ENCODE measurements at places on chromosomes 3 and 15.

- peak; percentile 12 for DNase-seq
Observed at GRCh38 chr3:24683633-24684384, 189.2 kb upstream of the THRB start.

DNA sequence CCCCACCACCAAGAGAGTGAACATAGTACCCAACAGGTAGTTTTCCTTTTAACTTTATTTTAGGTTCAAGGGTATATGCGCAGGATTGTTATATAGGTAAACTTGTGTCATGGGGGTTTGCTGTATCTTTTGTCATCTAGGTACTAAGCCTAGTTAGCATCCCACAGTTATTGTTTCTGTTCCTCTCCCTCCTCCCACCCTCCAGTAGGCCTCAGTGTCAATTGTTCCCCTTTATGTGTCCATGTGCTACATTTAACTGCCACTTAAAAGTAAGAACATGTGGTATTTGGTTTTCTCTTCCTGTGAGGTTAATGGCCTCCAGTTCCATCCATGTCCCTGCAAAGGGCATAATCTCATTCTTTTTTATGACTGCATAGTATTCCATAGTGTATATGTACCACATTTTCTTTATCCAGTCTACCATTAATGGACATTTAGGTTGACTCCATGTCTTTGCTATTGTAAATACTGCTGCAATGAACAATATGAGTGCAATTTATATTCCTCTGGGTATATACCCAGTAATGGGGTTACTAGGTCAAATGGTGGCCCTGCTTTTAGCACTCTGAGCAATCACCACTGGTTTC is 66.2 kb downstream of the ST3GAL6 start:
- no peak for DNase-seq

DNA sequence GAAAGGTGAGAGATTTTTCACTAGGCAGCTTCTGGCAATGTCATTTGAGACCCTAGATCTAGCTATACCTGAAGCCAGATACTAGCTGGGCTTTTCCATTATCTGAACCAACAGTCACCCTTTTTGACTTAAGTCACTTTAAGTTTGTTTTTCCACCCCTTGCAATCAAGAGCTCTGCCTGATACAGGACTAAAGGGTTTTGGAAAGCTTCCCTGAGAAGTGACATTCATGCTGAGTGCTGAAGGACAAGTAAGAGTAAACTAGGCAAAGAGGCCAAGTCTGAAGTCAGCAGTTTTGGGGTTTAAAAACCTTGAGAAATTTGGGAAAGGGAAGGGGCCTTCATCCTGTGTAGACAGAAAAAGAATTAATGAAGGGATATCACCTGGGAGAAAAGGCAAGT is 27.1 kb upstream of the CCDC174 start:
- no peak for DNase-seq

GRCh38 chr15:42152196-42152920 is 4.1 kb downstream of the PLA2G4F start:
- no peak for DNase-seq

DNA sequence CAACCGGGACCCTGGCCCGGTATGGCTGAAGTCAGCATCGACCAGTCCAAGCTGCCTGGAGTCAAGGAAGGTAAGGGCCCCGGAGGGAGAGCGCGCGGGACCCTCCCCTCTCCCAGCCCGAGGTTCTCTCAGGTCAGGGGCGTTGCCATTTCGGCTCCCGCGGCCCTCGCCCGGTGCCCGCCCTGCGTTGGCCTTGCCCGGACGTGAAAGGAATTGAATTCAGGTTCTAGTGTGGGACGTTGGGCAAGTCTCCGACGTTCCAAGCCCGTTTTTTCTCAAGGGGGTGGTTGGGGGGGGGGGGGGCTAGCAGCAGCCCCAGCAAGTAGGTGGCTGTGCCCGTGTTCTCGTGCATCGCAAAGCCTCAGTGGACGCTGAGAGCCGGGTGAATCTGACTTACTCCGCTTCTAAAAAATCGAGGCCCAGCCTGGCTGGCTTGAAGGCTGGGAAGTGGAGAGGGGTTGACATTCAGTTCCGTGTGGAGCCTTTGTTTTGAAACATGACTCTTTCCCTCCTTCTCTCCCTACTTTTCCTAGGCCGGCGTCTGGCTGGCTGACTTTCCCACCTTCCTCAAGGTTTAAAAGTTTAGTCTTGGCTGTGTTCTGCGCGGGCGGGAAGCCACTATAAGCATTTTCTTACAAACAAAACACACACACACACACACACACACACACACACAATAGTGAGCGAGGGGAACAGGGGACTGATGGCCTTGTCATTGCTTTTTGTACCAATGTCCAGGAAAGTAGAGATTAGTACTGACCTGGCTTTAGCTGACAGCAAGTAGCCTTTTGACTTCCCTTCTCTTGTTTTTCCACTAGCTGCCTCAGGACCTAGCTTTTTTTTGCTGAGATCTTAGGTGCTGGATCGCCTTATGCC is at the start of gene UTS2B:
Gene UTS2B (minus strand): TSS at position 873 of the 876 bp plus-strand sequence. CDS start 48,337 bp downstream, outside the sequence.
- peak; percentile 63 for DNase-seq

- no peak for DNase-seq
Observed at GRCh38 chr3:62621925-62622324, 248.6 kb upstream of the FEZF2 start.

- DNase-seq = no peak
Observed at GRCh38 chr3:100650651-100651619, 41.5 kb downstream of the ADGRG7 start.

DNA sequence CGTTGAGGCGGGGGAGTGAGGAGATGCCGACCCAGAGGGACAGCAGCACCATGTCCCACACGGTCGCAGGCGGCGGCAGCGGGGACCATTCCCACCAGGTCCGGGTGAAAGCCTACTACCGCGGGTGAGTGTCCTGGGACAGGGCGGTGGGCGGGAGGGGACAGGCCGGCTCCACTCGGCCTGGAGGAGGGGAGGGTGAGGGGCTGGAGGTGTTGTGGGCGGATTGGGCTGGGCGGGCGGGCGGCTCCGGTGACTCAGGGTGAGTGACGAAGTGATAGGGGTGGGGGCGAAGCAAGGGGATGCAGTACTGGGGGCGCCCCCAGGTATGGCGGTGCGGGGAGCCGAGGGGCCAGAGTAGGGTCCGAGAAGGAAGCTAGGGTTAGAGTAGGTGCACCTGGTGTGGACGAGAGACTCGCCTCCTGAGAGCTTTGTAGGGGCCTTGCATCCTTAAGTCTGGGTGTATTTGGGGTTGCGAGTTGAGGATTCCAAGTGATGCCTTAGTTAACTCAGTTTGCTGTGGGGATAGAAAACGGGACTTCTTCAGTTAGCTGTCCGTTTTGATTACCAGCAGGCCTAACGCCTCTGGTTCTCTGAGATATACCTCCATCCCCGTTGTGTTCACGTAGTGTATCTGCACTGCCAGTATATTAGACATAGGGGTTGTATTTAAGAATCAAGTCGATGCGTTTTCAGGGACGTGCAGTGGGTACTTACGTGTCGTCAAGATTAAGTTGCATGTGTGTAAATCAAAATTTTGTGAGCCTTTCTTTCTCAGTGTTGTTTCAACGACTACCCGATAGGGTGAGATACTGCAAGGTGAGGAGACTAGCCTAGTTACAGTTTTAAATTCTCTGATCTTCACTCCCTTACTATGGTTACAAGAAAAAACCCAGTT is 670 bp downstream of the PRKCI start:
- no peak for DNase-seq

DNA sequence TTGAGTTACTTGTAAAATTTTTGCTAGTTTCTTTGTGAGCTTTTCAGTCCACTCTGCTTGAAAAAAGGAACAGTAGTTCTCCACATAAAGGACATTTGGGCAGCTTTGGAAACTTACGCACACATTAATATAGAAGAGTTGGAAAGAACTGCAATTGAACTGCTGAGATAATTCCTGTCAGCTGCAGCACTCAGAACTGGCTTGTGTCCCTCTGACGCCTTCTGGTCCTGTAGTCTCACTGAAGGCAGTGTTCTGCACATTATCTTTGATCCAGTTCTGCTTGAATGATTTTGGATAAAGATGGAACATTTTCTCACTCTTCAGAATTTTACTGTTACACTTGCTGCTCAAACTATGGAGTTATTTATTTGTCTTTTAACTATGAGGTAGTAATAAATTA is 901.9 kb downstream of the OTOL1 start:
- no peak for DNase-seq

- DNase-seq = no peak
Observed at GRCh38 chr15:64349375-64349774, 6.6 kb downstream of the CSNK1G1 start.

GRCh38 chr15:74201710-74202420 is 722 bp downstream of the STRA6 start:
- DNase-seq = no peak

Data from endothelial cell (in vitro differentiated cells).